RPMI8226 (cell line): ENCODE measurements at places on chromosomes 4 and X.

DNA sequence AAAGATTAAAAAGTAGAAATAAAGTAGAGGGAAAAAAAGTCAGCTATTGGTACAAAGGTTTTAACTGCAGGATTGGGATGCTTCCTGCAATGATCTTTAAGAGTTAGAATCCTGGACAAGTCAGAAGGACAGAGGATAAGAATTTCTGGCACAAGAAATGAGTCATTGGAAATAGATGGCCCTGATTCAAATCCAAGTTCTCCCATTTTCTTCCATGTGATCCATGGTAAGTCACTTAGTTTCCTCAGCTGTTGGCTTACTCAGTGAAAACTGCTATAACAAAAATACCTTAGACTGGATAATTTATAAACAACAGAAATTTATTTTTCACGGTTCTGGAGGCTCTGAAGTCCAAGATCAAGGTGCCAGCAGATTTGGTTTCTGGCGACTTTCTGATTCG, 13.3 kb upstream of the TBC1D19 start:
- no peak for DNase-seq

DNA sequence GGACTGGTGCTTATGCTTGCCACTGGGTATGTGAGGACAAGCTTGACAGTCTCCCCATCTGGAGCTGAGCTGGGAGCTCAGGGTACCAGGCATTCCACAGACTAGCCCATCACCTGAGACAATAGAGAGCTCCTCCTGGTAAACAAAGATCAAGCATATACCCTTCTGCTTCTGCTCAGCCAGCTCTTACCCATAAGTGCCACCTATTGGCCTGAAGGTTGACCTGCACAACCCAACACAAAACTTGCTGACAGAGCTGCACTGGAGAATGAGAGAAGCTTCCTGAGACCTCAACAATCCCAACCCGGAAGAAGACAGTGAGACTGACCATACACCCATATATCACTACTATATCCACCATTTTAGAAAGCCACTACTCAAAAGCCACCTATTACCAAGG, 1049.2 kb upstream of the INTU start:
- peak; percentile 4 for DNase-seq

DNA sequence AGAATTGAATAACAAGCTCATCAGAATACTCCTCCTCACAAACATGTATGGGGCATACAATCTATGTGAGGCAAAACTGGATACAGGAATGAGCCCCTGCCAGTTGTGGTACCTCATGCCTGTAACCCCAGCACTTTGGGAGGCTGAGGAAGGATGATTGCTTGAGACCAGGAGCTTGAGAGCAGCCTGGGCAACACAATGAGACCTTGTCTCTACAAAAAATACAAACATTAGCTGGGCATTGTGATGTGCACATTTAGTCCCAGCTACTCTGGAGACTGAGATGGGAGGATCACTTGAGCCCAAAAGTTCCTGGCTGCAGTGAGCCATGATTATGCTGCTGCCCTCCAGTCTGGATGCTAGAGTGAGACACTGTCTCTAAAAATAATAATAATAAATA, 611.0 kb downstream of the NLGN4X start:
- DNase-seq = no peak

GRCh38 chr4:123443401-123444289, 47.0 kb downstream of the SPRY1 start:
- no peak for DNase-seq

DNA sequence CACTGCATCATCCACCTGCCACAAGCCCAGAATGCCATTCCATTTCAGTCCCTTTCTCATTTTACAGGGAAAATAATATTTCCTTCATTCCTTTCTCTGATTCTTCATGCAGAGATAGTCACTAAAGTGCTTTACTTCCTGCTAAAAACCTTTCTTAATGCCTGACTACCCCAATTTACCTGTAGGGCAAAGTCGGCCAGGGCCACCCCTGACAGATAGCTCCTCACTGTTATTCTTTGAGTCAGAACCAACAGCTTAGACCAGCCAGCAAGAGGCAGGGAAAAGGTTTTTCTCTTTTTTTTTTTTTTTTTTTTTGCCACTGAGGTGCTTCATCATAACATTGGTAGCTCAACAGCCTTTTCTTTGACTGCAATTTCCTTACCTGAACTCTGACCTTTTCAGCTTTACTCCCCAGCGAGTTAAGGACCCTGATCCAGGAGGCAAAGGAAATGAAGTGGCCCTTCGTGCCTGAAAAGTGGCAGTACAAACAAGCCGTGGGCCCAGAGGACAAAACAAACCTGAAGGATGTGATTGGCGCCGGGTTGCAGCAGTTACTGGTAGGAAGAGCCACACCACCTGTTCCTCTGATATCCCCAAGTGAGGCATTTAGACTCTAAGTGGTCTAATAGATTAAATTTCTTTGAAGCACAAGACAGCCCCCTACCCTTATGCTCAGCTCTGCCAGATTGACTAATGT, 85.0 kb downstream of the ALPK1 start:
- DNase-seq = no peak

DNA sequence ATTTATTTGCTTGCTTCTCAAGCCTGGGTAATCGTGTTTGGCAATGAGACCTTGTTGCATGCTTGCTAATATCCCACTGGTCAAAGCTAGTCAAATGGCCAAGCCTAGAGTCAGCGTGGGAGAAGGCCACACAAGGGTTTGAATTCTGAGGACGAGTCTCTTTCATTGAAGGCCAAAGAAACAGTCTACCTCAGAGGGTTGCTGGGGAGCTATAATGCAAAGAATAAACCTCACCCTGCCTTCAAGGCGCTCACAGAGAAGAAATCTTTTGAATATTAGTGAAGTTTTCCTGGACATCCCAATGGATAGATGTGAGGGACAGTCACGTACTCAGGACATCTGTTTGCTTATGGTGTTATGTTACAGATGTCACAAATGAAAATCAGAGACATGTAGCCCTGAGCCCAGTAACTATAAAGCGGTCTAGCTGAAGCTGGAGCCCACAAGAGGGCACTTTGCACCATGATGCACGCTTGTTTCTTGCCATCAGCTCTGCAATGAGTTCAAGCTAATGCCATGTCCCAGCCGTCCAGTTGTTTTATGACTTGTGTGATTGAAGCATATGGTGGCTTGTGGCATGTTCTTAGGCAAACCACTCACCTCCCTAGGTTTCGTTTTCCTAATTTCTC, 1.1 kb upstream of the TLR3 start:
- peak; percentile 34 for DNase-seq

DNA sequence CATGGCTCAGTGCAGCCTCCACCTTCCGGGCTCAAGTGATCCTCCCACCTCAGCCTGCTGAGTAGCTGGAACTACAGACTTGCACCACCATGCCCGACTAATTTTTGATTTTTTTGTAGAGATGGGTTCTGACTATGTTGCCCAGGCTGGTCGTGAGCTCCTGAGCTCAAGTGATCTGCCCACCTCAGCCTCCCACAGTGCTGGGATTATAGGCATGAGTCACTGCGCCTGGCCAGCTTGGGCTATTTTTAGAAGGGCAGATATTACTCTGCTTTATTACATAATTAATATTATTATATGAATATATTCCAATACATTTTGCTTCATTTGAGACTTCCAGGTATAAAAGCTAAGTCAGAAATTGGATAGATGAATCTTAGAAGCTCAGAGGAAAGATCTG, 143.7 kb upstream of the ANK2 start:
- DNase-seq = no peak

DNA sequence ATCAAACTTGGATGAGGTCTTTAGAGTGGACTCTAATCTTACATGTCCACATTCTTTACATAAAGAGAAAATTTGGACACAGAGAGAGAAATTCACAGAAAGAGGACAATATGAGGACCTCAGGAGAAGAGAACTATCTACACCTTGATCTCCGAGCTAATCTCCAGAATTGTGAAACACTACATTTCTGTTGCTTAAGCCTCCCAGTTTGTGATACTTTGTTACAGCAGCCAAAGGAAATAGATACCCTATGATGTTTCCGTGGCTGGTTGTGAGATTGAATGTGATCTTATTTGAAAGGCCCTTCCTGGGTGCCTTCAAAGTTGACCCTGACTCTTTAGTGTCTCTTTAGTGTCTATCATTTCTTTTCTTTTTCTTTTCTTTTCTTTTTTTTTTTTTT, 326.1 kb upstream of the CLNK start:
- no peak for DNase-seq

- no peak for DNase-seq
Measured at GRCh38 chrX:15157624-15158023, 112.3 kb downstream of the ASB9 start.

GRCh38 chrX:131987252-131987651, 35.9 kb upstream of the STK26 start:
- peak; percentile 46 for DNase-seq

DNA sequence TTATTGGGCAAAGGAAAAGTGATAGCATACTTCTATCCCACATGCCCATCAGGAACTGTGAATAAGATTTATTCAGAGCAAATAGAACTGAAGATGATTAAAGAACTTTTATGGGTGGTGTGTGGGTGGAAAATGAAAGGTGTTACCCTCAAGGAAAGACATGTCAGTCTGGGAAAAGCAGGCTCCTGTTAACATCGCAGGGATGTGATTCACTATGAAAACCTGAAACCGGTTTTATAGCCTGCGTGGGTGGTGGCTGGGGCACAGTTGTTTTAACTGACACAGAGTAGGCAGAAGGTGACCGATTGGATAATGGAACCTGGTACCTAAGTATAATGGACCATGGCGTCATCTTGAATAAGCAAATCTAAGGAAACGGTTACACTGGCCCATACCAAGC, 61.3 kb upstream of the CASK start:
- DNase-seq = no peak

DNA sequence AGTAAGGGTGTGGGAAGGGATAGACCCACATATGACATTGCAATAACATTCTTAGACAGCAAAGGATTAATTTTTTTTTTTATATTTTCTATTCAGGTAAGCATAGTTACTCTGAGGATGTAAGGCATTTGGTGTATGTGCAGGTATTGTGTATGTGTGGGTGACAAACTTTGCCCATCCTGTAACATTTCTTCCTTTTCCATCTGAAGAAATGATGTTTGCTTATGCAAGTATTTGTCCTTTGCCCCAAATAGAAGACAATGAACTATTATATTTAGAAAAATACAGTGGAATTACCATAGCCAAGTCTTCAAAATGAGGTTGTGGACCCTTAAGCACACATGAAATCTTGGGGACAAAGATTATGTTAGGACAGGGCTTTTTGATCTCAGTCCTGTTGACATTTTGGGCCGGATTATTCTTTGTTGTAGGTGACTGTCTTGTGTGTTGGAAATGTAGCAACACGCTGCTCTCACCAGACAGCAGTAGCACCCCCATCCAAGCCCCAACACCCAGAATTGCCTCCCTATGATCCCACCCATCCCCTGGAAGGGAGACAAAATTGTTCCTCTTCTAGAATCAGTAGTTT, 1244.7 kb downstream of the STIM2 start:
- DNase-seq = no peak

DNA sequence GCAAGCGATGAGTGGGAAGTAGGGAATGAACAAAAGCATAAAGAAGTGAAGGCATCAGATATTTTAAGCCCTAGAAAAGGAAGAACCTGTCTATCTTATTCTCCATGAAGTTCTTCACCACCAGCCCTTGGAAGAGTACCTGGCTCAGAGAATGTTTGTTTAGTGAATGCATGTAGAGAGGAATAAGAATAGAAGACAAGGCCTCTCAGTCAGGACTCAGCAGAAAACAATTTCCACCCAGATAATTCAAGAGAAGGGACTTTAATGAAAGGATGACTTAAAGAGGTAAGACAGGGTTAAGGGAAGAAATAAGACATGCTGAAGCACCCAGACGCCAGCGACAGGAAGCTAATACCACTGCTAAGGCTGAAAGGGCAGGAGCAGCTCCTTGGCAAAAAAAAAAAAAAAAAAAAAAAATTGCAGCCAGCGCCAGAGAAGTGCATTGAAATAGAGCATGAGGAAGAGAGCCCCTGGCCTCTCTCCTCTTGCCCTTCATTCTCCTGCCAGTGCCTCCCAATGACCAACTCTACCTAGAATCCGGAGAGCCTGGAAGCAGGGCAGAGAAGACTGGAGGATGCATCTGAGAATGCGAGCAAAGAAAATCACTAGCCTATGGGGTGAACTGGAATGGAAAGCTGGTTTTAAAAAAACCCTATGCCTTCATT, 47.2 kb upstream of the RASGEF1B start:
- DNase-seq = no peak

- no peak for DNase-seq
Measured at GRCh38 chr4:114636192-114636935, 37.8 kb downstream of the UGT8 start.

- no peak for DNase-seq
Measured at GRCh38 chr4:1749826-1750225, 28.5 kb downstream of the TACC3 start.

GRCh38 chrX:110836451-110836850, 40.8 kb upstream of the CHRDL1 start:
- no peak for DNase-seq

DNA sequence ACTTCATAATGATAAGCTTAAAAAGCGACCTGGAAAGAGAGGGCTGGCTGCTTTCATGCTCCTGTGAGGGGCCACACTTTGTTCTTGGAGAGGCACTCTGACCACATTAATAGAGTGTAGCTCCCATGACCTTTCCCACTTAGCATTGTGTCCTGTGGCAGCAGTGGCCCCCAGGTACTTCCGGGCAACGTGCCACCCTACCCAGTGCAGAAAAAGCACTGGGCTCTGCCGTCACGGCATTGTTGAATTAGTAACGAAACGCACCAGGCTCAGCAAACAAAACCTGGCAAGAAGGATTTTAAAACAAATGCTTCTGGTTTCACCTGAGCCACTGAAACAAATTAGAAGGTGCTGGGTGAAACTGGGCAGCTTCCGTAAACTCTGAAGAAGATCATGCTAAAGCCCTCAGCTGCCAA, 5.4 kb upstream of the SORBS2 start:
- DNase-seq = peak; percentile 27

DNA sequence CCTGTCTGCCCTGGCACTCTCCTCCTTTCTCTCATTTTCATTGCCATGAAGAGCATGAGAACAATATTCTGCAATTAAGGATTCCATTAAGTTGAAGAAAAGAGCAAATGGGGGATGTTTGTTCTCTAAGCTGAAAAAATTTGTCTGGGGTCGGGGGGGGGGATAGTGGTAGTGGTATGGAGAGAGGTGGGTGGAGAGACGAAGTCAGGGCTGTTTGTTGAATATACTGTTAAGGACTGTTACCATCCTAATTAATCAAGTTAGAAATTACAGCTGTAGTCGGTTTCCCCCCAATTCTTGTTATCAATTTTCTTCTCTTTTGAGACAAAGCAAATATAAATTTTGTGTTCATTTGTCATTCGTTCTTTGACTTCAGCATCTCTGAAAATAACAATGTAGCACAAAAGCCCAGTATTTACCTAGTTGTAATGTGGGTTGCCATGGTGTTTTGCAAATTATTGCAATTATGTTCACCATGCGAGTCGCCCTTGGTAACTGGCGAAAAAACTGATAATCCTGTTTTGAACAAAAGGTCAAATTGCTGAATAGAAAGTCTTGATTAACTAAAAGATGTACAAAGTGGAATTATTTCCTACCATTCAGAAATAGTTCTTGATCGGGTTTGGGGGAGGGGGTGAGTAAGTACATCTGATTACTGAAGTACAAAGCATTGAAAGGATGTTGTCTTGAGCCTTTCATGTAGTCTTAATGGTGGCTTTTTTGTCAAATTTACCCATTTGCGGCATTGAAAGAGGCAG, 139.1 kb downstream of the ARX start:
- DNase-seq = no peak
